ENCODE measurements at places on chromosomes 6 and 20. TPM values are rescaled to one million over a fixed set of nuclear protein-coding genes. Genes with fewer than 3 reads are reported as not detected.
A peak's percentile ranks its signal among the peaks of the same experiment; 100 is the strongest.

DAAM2 gene
- 175 TPM for total RNA-seq

DNA sequence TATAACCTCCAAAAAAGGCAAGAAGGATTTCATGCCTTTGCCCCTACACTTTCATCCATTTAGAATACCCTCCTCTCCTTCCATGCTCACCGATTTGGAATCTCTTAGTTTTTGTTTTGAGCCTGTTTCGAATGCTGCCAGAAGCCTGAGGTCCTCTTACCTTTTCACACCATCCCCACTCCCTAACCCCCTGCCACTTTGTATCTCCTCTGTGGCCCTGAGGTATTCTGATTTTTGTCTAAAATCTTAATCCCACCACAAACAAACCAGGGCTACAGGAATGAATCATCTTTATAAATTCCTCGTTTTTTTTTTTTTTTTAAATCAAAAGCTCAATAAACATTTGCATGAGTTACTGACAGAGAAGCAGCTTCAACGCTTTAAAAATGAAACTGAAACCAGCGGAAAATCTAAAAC, 1.6 kb upstream of the RPS12 start:
- no peak for DNase-seq

DNA sequence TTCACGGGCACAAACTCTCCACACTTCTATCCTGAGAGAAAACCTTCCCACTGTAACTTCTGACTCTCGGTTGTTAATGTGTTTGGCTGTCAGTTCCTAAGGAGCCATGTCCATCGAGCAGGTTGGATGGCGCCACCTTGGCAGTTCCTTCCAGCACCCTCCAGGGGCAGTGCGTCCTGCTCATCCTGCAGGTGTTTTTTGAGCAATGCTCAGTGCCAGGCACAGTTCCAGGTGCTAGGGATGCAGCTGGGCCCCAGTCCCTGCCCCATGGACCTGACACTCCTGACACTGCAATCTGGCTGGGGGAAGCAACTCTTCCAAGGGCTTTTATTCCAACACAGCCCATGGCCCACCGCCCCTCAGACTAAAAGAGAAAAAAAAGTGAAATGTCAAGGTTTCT, 376.4 kb downstream of the PREX1 start:
- DNase-seq: no peak

GRCh38 chr20:33814238-33814712, 3.1 kb downstream of the CHMP4B start:
- DNase-seq: no peak

DNA sequence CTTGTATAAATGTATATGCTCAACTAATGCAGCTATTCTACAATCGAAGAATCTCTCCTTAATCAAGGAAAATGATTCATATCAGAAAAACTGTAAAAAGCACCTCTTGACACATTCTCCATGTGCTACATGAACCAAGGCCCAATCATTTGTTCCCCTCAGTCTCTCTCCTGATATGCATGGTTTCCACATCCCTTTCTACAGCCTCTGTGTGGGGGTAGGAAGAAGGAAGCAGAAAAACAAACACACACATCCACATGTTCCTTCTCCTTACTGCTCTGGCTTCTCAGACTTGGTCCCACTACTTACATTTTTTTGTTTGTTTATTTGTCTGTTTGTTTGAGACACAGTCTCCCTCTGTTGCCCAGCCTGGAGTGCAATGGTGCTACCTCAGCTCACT, 510.5 kb downstream of the PRKN start:
- DNase-seq: no peak

DNA sequence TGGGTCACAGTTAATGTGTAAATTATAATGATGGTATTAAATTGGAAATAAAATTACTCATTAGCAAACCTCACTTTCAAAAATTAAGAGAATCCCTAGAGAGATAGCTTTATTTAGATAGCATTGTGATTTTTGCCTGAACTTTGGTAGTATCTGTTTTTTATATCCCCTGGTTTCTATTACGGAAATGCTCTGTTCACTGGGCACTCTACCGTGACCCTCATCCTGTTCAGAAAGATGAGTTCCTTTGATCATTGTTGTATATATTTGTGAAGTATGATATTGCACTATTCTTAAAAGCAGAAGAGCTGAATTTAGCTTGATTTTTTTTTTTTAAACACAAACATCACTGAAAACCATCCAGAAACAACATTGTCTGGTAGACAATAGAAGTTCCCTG, 1143.8 kb upstream of the MAP3K7 start:
- DNase-seq: no peak

DNA sequence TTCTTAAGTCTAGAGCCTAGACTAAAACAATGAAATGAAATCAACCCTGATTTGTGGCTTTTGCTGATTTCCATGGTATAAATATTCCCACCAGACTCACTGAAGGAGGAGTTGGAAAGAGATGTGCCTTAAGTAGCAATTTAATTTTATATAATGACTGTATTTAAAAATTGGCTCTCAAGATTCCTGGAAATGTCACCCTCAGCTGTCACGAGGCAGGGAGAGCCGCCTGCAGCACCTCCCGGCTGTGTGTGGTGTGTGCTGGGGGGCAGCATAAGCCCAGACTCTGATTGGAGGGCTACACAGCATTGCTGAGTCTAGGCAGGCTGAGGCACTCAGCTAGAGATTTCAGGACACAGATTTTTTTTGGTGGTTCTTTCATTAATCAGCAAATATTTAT, 40.6 kb upstream of the TMEM181 start:
- no peak for DNase-seq

DNA sequence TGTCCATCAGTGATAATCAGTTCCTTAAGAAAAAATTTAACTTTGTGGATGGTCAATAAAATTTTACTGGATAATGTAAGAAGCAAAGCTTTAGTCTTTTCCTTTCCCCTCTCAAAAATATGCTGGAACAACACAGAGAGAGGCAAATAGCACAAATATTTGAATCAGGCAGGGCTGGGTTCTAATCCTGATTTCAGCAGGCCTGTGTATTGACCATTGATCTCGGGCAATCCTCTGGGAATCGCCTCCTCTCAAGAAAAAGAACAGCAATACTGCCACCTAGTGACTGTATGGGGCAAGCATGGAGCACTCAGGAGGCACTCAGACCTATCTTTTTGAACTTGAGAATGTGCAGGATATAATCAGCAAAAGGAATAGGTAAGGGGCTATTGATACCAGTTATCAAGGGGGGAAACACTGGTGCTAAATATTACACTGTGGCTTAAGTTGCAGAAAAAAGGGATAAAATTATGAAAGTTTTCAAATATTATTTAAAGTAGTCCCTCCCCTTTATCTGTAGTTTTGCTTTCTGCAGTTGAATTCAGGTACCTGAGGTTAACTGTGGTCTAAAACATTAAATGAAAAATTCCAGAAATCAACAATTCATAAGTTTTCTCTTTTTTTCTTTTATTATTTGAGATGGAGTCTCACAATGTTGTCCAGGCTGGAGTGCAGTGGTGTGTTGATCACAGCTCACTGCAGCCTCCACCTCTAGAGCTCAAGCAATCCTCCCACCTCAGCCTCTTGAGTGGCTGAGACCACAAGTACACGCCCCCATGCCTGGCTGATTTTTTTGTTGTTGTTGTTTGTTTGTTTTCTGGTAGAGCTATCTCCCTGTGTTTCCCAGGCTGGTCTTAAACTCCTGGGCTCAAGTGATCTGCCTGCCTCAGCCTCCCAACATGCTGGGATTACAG, 91.8 kb upstream of the NHSL1 start:
- peak; percentile 60 for DNase-seq

FRK gene
- 1.5 TPM for total RNA-seq

GRCh38 chr6:47059216-47059885, 17.2 kb upstream of the ADGRF1 start:
- DNase-seq: no peak

DNA sequence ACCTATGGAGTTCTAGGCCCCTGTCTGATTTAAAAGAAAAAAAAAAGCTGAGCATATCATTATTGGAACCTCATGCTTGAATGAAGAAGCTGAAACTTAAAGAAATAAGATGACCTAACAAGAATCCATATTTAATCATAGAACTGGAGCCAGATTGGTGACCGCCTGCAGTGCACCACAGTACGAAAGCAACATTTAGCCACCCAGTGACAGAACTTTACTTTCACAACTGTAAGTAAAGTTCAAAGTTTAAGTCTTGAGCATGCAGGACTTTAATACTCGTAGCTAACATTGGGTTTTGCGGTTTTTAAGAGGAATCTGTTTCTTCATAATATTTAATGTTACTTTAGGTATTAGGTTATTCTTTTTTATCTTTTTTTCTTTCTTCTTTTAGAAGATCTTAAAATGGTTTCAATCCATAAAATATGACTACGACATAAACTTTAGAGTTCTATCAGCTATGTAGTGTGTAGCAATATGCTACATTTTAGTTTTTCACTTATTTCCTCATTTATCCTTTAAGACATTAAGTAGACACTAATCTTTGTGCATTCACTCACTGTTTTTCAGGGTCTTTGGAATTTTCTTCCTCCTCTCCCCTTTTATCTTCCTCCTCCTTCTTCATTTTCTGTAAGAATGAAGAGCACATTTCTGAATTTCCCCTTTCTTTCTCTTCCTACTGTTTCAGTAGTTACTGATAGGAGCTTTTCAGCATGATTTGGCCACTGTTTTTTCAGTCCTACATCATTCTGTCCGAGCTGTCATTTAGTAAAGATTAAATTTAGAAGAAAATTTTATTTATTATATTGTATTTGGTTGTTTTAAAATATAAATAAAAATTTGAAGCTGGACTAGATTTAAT, 514.1 kb downstream of the GRIK2 start:
- no peak for DNase-seq

DNA sequence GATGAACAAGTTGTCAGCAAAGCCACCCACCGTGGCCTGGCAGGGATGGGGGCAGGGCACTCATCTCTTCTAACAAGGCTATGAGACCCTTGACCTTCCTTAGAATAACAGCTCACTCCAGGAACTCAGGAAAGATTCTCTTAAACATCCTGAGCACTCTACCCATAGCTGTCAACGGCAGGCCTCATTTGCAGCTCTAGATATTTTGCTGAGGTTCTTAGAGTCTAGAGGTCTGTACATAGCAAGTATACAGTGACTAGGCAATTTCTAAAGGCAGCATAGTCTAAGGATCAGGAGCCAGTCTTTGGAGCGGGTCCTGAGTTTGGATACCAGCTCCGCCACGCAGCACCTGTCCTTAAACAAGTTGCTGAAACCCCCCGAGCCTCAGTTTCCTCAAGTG, 11.7 kb downstream of the TRERF1 start:
- DNase-seq: no peak

BPIFB2 gene
- not detected for total RNA-seq

DNA sequence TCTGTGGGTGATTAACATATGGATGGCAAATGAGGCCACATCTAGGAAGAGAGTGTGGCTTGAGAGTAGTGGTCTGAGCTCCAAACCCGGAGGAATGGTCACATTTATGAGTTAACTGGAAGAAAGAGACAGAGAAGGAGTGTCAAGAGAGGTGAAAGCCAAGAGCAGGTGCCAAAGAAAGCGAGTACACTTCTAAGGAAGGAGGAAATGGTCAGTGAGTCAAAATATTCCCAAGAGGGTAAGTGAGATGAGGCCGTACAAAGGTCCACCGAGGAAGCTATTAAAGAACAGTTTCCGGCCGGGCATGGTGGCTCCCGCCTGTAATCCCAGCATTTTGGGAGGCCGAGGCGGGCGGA, 104.5 kb upstream of the RNF24 start:
- no peak for DNase-seq

DNA sequence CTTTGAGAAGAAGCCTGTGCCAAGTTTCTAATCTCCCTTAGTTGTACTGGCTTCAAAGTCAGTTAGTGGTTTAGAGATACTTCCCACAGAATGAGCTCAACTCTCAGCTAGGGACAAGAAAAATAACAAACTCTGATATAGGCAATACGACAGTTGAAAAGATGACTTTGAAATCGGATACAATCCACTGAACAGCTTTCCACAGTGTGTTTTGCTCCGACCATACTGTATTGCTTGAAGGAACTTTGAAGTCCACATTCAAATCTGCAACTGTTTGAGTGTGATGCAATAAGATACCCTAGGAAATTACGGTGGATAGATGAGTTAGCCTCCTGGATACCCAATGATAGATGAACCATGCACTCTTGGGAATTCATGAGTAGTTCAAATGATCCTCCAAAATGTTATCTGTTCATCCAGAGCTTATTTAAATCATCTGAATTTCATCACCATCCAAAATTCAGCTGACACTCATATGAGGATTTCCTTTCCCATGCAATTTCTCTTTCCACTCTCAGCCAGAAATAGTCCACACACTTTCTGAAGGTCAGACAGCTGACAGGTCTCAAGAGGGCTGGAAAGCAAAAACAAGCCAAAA, 443.8 kb downstream of the HAO1 start:
- DNase-seq: no peak

- no peak for DNase-seq
Observed at GRCh38 chr6:45845567-45845966, 170.1 kb downstream of the CLIC5 start.

DNA sequence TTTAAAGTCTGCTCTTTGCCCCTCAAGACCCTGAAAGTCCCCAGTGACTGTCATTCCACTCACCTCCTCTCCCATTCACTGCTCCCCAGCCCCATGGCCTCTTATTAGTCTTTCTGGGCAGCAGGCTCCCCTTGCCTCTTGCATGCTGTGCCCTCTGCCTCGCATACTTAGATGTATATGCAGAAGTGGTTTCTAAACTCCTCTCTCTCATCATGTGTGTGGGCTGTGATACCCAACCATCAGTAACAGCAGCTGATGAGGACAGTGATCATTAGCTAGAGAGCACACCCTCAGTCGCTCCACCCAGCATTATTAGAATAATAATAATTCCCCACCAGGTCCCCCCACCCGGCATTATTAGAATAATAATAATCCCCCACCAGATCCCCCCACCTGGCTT, 14.5 kb downstream of the PKIG start:
- DNase-seq: no peak

DNA sequence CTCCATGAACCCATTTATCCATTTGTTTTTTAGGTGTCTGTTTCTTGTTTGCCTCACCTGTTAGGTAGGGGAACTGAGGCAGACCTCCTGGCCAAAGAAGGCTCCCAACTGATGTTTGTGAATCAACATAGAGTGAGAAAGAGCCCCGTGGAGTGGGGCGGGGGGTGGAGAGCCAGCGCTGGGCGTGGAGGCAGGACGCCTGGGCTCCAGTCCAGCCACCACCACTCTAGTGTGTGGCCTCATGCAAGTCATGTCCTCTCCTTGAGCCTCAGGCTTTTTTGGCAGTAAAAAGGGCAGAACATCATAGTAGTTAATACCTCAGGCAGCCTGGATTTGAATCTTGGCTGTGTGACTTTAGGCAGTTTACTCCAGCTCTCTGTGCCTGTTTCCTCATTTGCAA, 42.2 kb upstream of the SCRT2 start:
- no peak for DNase-seq

PKIB gene
- 3.3 TPM for total RNA-seq

LHFPL5 gene
- total RNA-seq: 9.2 TPM

Measured in dorsolateral prefrontal cortex (tissue), 122 donors.